Hematopoietic multipotent progenitor cell treated with erythropoietin and hydrocortisone succinate and interleukin-3 and kit ligand, for 15 days (in vitro differentiated cells): ENCODE measurements at places on chromosomes 4 and X.

DNA sequence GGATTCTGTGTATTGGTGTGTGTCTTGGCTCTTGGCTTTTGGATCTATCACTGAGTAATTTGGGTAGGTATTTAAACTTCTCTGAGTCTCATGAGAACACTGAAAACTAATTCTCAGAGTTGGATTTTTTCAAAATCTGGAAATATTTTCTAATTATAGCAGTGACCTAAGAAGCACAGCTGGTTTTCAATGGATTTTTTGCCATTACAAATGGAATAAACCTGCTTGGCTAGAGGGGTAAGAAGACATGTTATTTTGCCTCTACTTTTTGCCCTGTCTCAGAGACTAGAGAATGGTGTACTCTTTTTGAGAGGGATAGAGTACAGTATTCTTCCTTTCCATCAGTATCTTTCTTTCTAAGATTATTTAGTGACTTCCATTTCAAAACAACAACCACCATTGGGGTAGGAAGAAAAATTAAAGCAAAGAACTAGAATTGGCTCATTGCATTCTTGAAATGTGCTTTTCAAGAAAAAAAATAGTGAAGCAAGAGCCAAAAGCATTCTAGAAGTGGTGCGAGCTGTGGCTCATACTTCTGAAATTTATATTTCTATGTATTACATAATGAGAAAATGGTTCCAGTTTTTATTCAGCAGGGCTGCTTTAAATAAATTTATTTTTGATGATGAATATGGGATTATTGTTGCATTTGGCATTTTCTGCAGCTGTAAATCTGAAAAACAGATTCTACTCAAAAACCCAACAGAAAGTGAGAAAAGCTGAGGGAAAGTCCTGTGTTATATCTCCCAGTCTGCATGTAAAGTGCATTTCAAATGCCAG, 850.2 kb upstream of the SLIT2 start:
- no peak for DNase-seq

DNA sequence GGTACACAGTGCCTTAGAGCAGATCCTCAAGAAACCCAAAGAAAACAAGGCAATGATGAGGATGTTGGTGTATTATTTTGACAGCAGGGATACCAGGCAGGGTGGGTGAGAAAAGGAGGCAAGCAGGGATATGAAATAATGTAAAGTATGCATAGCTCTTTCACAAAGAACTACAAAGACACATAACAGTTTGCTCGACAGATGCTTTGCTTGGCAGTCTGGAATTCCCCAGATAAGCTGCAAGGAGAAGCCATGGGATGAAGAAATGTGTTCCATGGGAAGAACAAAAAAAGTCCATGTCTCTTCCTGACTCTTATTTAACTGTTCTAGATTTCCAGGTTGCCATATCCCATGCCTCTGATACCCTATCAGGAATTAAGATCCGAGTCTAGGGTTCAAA, 75.4 kb downstream of the FAM13A start:
- no peak for DNase-seq

- DNase-seq, result no peak
Observed at GRCh38 chr4:2320152-2320551, 58.2 kb upstream of the MXD4 start.

DNA sequence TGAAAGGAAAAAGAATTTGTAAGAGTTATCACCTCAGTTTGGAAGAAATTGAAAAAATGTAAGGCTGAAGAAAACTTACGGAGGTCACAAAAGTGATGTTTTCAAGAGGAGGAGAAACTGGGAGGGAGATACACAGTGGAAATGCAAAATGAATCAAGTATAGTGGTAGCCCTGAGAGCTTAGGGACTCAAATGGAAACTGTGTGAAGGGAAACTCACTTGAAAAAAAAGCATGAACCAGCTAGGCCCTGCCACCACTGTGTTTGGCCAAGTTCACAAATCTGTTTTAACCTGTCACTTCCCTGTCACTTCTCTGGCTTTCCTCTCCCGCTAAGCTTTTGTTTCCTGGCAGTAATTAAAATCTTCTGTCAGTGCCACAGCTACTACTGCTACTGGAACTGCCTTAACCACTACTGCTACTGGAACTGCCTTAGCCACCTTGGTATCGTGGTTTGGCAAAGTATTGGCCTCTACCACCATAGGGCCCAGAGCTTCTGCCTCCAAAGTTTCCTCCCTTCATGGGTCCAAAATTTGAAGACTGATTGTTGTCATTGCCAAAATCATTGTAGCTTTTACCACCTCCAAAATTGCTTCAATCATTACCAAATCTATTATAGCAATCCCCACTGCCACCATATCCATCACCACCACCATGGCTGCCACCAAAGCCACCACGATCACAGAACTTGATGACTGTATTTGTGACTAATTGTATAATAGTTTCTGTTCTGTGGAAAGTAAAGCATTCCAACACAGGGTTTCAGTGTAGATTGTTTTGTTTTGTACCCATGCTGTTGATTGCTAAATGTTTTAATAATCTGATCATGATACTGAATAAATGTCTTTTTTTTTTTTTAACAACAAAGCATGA, 41.5 kb downstream of the SMARCA5 start:
- DNase-seq, result no peak

DNA sequence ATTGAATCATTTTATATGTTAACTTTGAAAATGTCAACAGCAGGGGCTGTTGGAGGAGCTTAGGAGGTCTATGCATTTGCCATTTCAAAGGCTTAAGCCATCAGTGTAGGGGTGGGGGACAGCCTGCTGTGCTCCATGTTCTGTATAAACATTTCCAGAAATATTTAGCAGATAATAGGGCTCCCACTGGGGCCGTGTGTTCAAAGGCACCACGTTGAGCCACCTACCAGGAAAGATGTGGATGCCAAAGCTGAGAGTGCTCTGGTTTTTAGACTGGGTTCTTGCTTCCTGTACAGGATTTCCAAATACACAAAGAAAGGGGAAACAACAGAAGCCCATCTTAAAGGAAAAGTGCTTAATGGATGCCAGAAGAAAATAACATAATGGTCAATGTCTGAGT, 219.5 kb downstream of the CENPC start:
- DNase-seq, result no peak

DNA sequence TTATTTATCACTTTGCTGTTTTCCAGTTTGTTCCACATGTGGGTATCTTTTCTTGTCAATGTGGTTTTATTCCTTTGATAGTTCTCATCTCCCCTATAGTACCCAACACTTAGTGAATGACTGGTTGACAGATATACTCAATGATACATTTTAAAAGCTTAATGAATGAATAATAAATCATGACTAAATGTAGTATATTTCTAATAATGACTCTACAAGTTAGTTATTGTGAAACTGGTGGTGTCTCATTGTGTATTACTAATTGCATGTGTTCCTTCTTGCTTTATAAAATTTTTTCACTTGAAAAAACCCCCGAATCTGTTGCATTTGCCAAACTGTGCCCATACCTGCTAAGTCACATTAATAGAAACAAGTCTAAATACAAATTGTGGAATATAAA, 95.4 kb downstream of the MBNL3 start:
- no peak for DNase-seq

DNA sequence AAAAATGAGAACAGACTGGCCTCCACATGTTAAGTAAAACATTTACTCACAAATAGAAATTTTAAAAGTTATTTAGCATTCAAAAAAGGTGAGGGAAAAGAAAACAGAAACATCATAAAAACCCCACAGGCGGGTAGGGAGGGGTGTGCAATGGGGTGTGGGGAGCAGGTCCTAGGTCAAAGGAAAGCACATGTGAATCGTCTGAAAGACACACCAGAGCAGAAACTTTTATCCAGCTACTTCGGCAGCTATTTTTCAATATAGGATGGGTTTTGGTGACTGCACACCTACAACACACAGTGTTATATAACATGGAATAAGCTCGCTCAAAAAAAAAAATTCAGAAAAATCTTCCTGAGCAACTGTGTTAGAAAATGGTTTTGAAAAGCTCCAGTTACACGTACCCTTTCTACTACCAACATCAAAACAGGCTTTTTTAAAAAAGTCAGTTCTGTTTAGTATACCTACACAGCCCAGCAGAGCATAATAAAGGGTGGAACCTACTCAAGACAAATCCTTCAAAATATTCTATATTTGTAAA, 1.6 kb downstream of the OTUD4 start:
- DNase-seq, result peak; percentile 20

- DNase-seq, result no peak
Observed at GRCh38 chr4:158914218-158914617, 145.4 kb downstream of the FNIP2 start.

DNA sequence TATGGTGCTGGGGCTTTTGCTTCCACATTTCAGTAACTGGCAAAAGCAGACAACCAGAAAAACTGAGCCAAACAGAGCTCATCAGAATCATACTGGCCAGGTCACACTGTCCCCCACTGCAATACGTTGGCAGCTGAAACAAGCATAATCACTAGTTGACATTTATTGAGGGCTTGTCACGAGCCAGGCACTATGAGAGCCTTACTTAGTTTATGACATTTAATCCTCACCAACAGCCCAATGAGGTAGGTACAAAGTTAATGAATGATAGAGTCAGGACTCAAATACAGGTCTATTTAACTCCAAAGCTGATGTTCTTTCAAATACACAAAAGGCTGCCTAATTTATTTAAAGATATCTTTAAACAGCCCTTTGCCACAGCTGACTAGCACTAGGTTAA, 174.0 kb upstream of the MBNL3 start:
- no peak for DNase-seq

GRCh38 chrX:47796433-47796906, 40.2 kb upstream of the ZNF81 start:
- DNase-seq, result no peak

GRCh38 chr4:18111081-18111480, 89.5 kb upstream of the LCORL start:
- no peak for DNase-seq

- DNase-seq, result no peak
Observed at GRCh38 chrX:133171962-133172708, 46.0 kb downstream of the TFDP3 start.
